ENCODE measurements at places on chromosomes 3 and 15.

- no peak for DNase-seq
Observed at GRCh38 chr3:171551296-171551695, 91.1 kb upstream of the TNIK start.

DNA sequence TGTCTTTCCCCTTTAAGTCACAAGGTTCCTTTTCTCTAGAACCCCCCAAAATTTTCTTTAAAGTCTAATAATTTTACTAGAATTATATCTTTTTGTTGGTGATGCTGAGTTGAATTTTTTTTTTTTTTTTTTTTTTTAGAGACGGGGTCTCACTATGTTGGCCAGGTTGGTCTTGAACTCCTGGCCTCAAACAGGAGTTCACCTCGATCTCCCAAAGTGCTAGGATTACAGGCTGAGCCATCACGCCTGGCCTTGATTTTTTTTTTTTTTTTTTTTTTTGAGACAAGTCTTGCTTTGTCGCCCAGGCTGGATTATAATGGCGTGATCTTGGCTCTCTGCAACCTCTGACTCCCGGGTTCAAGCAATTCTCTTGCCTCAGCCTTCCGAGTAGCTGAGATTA lies 12.2 kb downstream of the SEC13 start:
- DNase-seq = no peak

- no peak for DNase-seq
Observed at GRCh38 chr3:140521751-140522445, 156.0 kb upstream of the TRIM42 start.

DNA sequence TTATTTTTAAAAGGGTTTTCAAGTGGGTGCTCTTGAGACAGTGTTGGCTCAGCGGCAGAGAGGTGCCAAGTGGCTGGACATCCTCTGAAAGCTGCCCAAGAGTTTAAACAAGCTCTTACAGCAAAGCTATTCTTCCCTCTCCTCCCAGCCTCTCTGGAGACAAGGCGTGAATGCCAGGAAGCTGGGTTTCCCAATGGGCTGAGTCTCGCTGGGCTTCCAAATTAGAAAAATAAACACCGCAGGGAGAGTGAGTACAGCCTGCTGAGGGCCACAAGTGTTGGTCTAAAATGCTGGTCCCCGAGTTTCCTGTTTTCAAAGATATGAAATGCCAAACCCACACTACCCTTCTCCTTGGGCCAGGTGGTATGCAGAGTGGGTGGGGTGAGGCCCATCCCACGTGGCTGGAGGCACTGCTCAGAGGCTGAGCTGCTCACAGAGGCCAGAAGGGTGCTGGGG lies 36.4 kb downstream of the ZDHHC3 start:
- no peak for DNase-seq

- no peak for DNase-seq
Observed at GRCh38 chr15:28962851-28963710, 77.3 kb downstream of the APBA2 start.

- DNase-seq = no peak
Observed at GRCh38 chr3:126998728-126999127, 15.8 kb downstream of the PLXNA1 start.

- DNase-seq = no peak
Observed at GRCh38 chr3:153210660-153211059, 48.6 kb downstream of the RAP2B start.

GRCh38 chr3:56845505-56845904 lies 43.8 kb upstream of the ARHGEF3 start:
- DNase-seq = peak; percentile 33

GRCh38 chr3:107432646-107433045 lies 55.4 kb downstream of the CCDC54 start:
- DNase-seq = peak; percentile 6

GRCh38 chr3:194133661-194134230 lies 2.2 kb upstream of the HES1 start:
- peak; percentile 70 for DNase-seq

GRCh38 chr3:98906230-98906629 lies 4.7 kb upstream of the DCBLD2 start:
- peak; percentile 91 for DNase-seq

- no peak for DNase-seq
Observed at GRCh38 chr3:123078101-123078500, 11.3 kb downstream of the PDIA5 start.

- no peak for DNase-seq
Observed at GRCh38 chr3:69882560-69882959, 117.0 kb upstream of the SAMMSON start.

- DNase-seq = peak; percentile 58
Observed at GRCh38 chr3:73499787-73500186, 125.0 kb downstream of the PDZRN3 start.

DNA sequence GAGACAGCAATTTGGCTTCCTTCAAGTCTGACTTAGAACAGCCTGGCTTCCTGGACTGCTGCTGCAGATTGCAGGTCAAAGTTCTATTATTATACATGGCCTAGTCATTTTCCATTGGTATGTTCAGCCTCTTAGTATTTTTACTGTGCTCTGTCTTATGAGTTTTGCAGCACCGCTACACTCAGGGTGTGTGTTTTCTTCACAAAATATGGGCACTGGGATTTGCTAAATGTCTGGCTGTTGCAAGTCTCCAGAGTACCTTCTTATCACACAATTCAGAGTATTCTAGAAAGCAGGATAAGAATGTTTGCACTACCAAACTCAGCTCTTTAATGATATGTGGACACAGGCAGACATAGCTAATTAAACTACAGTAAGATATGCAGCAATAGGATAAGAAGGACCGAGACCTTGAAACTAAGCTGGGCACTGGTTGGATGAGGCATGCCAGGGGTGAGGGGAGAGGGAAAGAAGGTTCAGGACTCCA lies 203.0 kb upstream of the PDZRN3 start:
- no peak for DNase-seq

DNA sequence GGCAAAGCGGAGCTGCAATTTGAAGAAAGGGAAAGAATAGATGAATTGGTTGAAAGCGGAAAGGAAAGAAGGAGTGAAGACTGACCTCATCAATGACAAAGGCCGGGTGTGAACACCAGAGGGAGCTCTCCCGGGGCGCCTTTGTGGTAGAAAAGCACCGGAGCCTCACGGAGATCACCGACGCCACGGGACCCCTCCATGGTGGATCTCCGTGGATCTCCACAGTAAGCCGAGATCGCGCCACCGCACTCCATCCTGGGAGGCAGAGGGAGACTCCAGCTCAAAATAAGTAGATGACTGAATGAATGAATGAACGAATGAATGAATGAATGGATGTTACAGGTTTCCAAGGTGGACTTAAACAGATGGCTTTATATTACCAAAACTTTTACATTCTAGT lies 25.0 kb downstream of the GPR160 start:
- DNase-seq = no peak

GRCh38 chr3:160478338-160478737 lies 28.8 kb upstream of the TRIM59 start:
- DNase-seq = peak; percentile 72

DNA sequence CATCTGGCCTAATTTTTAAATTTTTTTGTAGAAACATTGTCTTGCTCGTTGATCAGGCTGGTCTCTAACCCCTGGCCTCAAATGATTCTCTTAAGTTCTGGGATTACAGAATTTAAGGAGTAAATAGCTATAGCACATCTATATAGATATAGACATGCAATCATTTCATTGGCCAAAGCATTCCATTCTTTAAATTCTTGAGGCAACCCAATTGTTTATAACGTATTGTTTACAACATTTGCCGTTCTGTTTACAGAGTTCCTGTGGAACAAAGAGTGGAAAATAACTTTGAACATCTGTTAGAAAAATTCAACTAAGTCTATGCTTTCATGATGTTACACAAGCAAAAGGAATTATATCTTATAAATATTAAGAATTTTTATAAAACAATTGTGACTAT lies 205.2 kb upstream of the ROBO2 start:
- DNase-seq = no peak

DNA sequence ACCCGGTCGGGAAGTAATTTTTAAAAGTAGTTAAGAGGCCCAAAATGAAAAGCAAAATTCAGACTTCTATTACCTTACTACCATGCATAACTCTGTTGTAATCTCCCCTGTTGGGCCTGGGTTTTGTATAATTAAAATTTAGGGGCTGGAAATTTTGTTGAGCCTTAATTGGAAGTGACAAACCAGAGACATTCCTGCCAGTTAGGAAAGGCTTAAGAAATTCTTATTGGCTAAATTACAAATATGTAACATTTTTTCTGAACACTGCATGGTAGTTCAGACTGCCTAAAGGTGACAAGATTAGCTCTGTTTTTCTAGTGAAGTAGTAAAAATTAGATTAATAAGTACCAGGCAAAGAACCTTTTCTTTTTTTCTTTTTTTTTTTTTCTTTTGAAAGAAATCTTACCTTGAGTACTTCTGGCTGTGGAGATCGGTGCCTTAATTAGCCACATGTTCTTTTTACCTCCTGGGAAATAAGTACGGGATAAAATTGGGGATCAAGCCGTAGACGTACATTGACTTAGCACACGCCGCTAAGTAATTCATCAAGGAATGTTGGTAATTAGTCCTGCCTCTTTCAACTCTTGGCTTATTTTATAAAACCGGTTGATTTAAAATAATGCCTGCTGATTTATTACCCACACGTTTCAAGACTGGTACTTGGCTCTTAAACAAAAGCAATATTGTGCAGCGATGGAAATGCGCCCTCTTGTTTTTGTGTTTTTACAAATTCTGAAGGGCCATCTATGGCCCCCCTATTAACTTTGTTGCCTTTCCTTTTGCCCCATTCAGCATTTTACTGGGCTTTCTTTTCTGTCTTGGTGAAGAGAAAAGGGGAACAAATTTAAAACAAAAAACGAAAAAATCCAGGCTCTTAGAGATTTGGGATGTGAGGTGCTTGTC lies 111.2 kb upstream of the SAMMSON start:
- no peak for DNase-seq

DNA sequence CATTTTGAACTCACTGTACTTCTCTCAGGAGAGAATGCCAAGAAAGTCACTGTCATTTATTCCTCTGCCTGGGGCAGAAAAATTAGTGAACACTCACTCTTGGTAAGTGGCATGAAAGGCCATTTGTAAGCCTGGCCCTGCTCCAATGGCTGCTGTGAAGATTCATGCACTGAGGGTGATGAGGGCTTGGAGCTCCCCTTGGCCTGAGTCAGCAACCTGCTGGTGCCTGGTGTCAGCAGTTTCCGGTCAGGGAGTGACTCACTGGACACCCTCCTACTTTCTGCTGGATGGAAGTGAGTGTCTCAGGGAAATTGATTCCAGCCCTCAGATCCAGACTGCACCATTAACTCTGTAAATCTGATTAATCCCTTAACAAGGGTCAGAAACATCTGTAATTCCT lies 37.6 kb downstream of the TRA2B start:
- peak; percentile 91 for DNase-seq

DNA sequence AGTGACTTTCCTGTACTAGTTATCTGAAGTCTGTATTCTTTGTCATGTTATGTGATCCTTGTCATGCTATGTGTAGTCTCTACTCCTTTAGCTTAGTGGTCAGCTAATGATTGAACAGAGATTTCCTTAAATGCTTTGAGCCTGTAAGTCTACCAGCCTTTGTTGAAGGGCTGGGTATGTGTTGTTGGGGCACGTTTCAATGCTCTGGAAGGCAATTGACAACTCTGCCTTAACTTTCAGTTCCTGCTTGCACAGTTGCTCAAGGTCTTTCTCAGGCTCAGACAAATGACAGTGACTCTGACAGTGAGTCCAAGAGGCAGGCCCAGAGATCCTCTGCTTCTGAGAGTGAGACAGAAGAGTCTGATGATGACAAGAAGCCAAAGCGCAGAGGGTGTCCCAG lies 89.3 kb downstream of the CHD2 start:
- no peak for DNase-seq

DNA sequence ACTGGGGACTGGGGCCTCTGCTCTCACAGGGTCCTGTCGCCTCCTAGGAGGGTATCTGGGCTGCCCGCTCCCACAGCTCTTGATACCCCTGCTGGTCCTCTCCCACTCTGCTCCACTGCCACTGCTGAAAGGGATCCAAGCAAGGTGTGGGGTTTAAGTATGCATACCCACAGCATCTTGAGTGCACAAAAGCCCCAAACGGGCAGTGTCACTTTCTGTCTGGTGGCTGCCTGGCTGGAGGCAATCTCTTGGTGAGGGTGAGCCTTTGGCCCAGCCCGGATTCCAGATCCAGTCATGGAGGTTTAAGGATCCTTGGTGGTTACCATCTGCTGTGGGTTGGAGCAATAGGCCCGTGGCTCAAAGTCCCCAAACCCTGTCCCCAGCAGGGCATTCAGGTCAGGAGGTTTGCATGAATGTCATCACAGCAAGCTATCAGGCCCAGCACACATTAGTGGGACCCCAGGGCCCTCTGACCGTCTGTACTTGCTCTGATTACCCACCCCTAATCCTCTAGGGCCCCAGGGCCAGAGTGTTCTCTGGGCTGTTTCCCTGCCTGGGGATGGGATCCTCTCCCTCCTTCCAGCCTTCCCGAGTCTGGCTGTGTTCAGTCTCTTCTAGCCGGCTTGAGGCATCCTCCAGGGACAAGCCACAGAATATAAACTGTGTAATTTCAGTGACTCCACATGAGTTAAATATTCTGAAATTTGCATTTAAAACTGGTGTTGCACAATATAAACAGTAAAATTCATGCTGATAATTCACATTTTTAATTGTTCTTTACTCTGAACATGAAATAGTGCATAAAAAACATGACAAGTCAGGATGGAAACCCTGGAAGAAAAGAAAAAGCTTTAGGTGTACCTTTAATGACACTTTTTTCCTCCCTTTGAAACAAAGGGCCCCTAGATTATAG lies 4.9 kb upstream of the TJP1 start:
- DNase-seq = no peak

GRCh38 chr3:126654571-126655383 lies at the start of gene TXNRD3:
Gene TXNRD3 (minus strand): TSS chr3:126655124.
- DNase-seq = peak; percentile 60

- peak; percentile 63 for DNase-seq
Observed at GRCh38 chr3:45552031-45552793, 42.3 kb upstream of the LIMD1 start.
